ENCODE measurements at places on chromosomes 1 and 21.

DNA sequence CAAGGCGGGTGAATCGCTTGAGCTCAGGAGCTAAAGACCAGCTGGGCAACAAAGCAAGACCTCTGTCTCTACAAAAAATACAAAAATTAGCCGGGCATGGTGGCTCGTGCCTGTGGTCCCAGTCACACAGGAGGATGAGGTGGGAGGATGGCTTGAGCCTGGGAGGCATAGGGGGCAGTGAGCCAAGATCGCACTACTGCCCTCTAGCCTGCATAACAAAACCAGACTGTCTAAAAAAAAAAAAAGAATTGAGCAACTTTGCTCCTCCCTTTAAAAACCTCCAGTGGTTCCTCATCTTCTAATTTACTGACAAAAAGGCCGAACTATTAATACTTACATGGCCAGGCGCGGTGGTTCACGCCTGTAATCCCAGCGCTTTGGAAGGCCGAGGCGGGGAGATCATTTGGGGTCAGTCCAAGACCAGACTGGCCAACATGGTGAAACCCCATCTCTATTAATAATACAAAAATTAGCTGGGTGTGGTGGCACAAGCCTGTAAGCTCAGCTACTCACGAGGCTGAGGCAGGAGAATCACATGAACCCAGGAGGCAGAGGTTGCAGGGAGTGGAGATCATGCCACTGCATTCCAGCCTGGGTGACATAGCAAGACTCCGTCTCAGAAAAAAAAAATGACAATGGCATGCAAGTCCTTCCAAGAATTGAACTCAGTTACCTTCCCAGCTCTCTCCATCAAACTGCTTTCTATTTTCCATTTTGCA, 4.4 kb downstream of the ACBD3 start:
- DNase-seq, result no peak

GRCh38 chr1:206557636-206558473, 50.5 kb downstream of the RASSF5 start:
- DNase-seq, result no peak

DNA sequence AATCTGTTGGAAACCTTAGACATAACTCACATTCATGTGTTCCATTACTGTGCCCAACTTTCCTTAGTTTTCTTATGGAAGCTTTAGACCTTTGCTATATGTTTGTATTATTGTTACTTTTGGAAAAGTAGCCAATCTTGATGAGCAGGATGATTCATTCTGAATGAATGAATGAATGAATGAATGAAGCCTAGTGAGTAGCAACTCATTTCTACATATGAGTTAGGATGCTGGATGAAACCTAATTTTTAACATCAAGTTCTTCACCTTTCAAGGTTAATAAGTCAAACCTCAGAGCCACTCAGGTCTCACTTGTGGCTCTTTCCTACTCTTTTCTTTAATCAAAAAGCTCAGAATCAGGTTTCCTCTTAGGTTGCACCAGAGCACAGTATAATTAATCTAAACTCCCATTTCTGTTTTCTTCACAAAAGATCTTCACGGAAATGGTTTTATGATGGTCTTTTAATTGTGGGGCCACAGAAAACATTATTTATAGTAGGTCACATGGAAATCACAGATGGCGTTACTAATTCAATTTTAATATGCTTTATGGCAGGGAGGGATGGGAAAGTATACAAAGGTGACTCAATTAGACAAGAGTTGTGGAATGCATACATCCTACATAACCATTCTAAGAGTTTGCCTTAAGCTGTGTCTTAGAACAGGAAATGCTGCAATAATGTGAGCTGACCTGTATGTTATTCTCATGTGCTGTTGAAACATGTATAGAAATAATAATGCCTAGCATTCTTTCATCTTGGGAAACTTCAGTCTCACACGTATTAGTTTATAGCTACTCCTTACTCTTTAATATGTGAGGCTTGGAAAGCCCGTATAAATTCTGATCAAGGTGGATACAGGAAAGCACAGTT, 4.5 kb upstream of the DDX59 start:
- DNase-seq, result no peak

- no peak for DNase-seq
These were observed 618 bp upstream of the SERTAD4 start for GRCh38 chr1:210231846-210232510.

DNA sequence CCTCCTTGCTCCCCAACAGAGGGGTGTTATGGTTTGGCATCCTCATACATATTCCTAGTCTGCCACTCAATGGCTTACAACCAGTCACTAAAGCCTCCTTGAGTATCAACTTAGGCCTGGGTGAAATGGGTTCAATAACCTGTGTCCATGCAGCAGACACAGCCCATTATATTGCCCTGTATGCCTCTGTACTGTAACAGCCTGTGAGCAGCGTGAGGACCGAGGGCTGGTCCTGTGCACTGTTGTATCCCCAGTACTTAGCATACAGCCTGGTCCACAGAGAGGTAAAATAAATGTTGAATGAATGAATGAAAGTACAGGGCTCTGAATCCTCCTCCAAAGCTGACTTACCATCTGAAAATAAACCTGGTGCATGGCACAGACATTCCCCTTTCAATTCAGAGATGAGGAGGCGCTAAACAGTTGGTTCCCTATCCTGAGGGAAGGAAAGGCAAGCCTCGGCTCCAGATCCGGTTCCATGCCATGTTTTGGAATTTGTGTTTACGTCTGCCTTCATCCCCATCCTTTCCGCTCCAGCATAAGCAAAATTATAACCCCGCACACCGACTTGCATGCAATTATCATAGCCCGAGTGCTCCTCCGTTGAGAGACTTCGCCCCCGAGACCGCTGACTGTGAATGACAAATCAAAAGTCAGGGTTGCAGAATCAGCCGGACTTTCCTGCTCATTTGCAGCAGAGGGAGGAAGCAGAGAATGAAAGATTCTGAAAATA, 45.0 kb upstream of the DNAJC6 start:
- DNase-seq, result no peak

- DNase-seq, result no peak
These were observed 3.8 kb upstream of the HES3 start for GRCh38 chr1:6239950-6240768.

DNA sequence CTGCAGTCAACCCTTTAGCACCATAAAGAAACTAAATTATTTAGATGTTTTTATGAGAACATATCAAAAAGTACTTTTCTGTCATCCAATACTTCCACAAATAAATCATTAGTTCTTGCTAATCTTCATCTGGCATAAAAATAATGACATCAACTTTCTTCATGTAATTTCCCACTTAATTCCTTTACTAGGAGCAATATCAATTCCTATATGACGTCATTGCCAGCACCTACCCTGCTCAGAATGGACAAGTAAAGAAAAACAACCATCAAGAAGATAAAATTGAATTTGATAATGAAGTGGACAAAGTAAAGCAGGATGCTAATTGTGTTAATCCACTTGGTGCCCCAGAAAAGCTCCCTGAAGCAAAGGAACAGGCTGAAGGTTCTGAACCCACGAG, 116.9 kb downstream of the PTPRC start:
- DNase-seq, result no peak

- no peak for DNase-seq
These were observed 60.7 kb downstream of the ZNF697 start for GRCh38 chr1:119587341-119587740.

DNA sequence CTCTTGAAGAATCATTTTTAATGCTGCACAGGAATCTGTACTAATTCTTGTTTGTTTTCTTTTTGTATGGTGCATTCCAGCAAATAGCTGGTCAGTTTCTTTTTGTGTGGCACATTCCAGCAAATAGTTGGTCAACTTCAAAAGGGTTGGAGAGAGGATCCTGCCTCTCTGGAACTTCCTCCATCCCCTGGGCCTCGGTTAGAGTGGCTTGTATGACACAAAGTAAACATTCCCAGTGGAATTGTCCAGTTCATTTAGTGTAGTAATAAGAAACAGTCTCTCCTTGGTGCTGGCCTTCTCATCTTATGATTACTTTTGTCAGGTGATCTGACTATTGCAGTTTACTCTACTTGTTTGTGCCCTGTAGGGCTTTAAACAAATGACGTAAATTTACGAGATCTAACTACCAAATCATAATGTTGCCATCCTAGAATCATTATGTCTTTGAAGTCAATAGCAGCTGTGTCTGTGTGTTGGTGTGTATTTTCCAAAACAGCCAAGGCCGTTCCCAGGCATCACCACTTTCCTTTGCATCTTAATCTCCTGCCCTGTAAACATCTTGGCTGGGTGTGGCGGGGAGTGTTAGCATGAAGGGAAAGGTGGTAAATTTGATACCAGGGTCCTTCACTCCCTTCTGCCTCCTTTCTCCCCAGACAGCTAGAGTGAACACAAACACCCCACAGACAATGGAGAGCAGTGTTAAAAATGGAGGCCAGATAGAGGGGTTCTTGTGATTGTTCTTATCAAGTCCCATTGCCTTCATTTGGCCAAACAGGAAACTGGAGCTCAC, 77.9 kb downstream of the CDC7 start:
- DNase-seq, result no peak

DNA sequence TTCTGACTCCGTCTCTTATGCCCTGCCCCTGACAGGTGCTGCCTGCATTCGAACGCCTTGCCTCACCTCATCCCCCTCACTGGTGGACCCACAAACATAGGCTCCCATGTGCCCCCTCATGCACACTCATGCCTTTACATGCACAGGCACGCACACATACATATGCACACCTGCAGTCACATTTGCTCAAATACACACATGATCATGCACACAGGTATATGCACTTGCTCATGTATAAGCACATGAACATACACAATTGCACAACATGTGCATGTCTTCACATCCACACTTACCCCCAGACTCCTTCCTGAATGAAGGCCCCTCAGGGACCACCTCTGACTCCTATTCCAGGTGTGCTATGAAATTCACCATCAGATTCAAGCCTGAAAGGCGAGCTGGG, 506.9 kb downstream of the PTPRU start:
- no peak for DNase-seq

- DNase-seq, result no peak
These were observed 26.9 kb downstream of the INAVA start for GRCh38 chr1:200921571-200922110.

DNA sequence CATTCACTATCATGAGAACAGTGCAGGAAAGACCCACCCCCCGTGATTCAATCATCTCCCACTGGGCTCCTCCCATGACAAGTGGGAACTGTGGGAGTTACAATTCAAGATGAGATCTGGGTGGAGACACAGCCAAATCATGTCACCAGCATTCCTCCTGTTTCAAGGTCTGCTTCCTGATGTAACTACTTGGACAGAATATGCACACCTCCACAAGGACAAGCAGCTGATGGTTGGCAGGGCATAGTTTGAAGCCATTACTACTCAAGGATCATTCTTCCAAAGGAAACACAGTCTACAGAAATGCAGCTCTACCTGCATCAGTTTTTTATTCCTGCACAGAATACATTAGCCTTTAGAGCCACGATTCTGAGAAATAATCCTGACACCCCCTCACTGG, 28.5 kb upstream of the RNF2 start:
- DNase-seq, result no peak

GRCh38 chr21:17726047-17726829, 92.9 kb downstream of the C21orf91 start:
- no peak for DNase-seq

DNA sequence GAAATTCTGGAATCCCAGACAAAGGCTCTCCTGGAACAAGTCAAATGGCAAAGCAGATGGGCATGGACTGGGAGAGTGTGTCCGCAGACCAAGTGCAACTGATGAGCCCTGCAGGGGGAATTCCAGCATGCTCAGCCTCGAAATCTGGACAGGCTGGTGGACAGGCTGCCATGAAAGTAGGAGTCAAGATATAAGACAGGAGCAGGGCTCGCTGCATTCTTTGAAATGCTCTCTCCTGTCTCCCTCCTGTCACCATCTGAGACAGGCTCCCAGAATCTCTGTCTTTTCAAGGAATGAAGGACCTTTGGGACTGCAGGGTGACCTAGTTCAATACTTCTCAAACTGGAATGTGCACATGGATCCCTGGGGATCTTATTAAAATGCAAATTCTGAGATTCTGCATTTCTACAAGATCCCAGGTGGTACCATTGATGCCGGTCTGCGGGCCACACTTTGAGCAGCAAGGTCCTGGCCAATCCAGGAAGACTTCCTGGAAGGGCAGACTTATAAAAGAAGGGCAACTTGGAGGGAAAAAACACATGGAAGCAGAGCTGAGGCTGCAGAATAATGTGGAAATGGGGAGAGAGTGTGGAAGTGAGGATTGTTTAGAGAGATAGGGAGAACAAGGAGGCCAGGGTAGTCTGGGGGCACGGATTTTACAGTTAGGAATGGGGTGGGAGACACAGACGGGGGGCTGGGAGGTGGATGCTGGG, 29.8 kb downstream of the TNNT2 start:
- DNase-seq, result no peak

- DNase-seq, result no peak
These were observed 6.1 kb upstream of the PTBP2 start for GRCh38 chr1:96715482-96715881.

GRCh38 chr1:224333309-224333926, 3.4 kb upstream of the NVL start:
- DNase-seq, result no peak

GRCh38 chr1:186799689-186800054, 29.1 kb upstream of the PLA2G4A start:
- no peak for DNase-seq

DNA sequence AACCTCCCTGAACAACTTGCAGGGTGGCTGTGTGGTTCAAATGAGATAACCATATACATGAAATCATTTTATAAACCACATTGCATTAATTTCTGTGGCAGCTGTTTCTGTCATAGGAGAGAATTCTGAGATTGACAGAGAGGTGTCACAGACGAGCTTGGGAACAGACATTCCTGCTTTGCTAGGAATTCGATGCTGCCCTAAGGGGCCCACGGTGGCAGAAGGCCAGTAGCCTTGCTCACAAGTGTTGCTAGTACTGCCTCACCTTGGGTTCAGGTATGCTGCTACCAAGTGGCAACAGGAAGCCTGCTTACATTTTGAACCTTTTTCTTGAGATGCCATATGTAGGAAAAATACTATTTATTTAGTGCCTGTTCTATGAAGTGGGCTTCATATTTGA, 13.4 kb downstream of the KCNA10 start:
- no peak for DNase-seq

DNA sequence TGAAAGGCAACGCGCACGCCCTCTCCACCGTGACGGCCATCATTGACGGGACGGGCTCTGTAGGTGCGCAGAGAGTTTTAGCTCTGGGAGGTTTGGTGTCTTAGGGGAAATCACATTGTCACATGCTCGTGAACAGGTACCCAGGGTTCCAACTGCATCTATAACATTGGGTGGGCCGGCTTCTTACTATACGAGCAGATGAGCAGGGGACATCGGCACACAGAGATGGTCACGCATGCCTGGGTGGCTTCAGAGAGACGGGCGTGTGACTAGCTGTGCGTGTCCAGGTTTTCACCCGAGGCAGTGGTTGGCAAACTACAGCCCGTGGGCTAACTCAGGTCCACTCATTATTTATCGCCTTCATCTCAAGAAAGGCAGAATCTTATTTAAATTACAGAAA, 54.7 kb downstream of the SLC37A1 start:
- no peak for DNase-seq

- no peak for DNase-seq
These were observed 46.9 kb downstream of the YARS1 start for GRCh38 chr1:32770221-32770731.

- no peak for DNase-seq
These were observed 714.1 kb upstream of the ADAMTS5 start for GRCh38 chr21:27681038-27681437.
